Endodermal cell (in vitro differentiated cells): ENCODE measurements at places on chromosomes 7 and 10. TPM values are rescaled to one million over a fixed set of nuclear protein-coding genes. Genes with fewer than 3 reads are reported as not detected.
A peak's percentile ranks its signal among the peaks of the same experiment; 100 is the strongest.

Gene TFPI2
- 2.3 and 2.7 TPM in 2 replicates for total RNA-seq

Gene CYP26C1
- total RNA-seq: 0.35 and 0.43 TPM in 2 replicates

Gene WNT8B
- 0.13 TPM in 1 of 2 replicates, not detected in the other for total RNA-seq

Gene OR13A1
- 0.31 and 0.36 TPM in 2 replicates for total RNA-seq

Gene PKD1L1
- 0.09 to 0.27 TPM (median 0.13 TPM) in 3 replicates for total RNA-seq

Gene OPN4
- total RNA-seq: not detected in 3 replicates

GRCh38 chr10:89269433-89270152, 18.0 kb upstream of the LIPA start:
- no peak overlapping the region for H3K4me3 ChIP-seq
- H3K36me3 ChIP-seq: no peaks in the 10 kb centered on the region
- no peaks in the 10 kb centered on the region for H3K27me3 ChIP-seq
- no peak overlapping the region for H3K27ac ChIP-seq

DNA sequence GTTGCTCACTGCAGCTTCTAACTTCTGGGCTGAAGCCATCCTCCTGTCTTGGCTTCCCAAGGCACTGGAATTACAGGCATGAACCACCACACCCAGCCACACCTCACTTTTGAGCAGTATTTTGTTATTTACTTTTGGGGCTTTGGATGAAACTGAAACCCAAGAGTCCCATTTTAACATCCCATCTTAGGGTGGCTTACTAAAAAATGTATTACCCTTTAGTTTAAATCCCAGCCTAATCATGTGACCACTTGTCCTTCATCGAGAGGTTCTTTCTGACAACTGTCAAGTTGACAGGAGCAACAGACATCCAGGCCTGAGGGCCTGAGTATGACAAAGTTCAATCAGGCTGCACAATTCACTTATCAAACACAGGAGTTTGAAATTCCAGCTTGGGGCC, 33.6 kb downstream of the C10orf67 start:
- DNase-seq: no peak
- no peaks in the 10 kb centered on the region for H3K4me1 ChIP-seq
- H3K4me3 ChIP-seq: no peak overlapping the region
- peaks cover 4% of the 10 kb centered on the region for H3K27me3 ChIP-seq
- H3K36me3 ChIP-seq: no peaks in the 10 kb centered on the region

DNA sequence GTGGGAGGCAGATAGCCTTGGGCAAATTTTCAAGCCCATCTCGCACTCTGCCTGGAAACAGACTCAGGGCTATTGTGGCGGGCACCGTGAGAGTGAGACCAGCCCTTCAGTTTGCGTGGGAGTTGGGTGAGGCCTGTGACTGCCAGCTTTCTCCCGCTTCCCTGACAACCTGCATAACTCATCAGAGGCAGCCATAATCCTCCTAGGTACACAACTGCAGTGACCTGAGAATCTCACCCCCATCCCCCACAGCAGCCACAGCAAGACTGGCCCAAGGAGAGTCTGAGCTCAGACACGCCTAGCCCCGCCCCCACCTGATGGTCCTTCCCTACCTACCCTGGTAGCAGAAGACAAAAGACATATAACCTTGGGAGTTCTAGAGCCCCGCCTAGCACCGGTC, 275.4 kb downstream of the GRID1 start:
- peak; percentile 67 for DNase-seq
- no peak overlapping the region for H3K27ac ChIP-seq
- H3K4me3 ChIP-seq: no peak overlapping the region
- H3K36me3 ChIP-seq: no peaks in the 10 kb centered on the region
- H3K4me1 ChIP-seq: peaks cover 6% of the 10 kb centered on the region

DNA sequence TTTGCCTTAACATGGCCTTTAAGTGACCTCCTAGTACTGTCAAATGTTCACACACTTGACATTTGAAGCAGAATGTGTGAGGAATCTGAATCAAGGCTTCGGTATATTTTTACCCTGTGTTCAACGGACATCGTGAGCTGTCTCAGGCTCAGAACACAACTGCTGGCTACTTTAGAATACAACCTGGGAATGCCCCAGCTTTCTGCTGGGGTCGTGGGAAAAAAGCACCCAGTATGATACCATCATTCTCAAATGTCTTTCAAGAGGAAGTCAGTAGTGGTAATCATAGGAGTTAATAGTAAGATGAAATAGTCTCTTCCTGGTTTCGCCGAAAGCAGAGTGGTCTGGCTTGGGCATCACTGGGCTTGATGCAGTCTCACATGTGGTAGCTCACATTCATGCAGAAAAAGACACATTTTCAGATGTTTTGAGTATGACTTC, 67.2 kb downstream of the CREB5 start:
- no peaks in the 10 kb centered on the region for H3K27me3 ChIP-seq
- DNase-seq: no peak
- H3K4me1 ChIP-seq: peaks cover 3% of the 10 kb centered on the region

GRCh38 chr10:81007872-81008271, 470.2 kb downstream of the SH2D4B start:
- no peaks in the 10 kb centered on the region for H3K27me3 ChIP-seq
- H3K27ac ChIP-seq: no peak overlapping the region
- no peaks in the 10 kb centered on the region for H3K4me1 ChIP-seq
- no peak for DNase-seq
- H3K4me3 ChIP-seq: no peak overlapping the region

GRCh38 chr10:76774987-76775603, 862.5 kb downstream of the KCNMA1 start:
- no peaks in the 10 kb centered on the region for H3K27me3 ChIP-seq
- H3K36me3 ChIP-seq: no peaks in the 10 kb centered on the region
- DNase-seq: no peak
- H3K4me1 ChIP-seq: peaks cover 6% of the 10 kb centered on the region
- H3K27ac ChIP-seq: no peak overlapping the region
- H3K4me3 ChIP-seq: peak overlapping the region; percentile 5

GRCh38 chr10:33542752-33543505, 208.5 kb upstream of the NRP1 start:
- no peak for DNase-seq
- no peak overlapping the region for H3K27ac ChIP-seq
- H3K36me3 ChIP-seq: no peaks in the 10 kb centered on the region
- no peaks in the 10 kb centered on the region for H3K4me1 ChIP-seq
- H3K4me3 ChIP-seq: no peak overlapping the region
- no peaks in the 10 kb centered on the region for H3K27me3 ChIP-seq

DNA sequence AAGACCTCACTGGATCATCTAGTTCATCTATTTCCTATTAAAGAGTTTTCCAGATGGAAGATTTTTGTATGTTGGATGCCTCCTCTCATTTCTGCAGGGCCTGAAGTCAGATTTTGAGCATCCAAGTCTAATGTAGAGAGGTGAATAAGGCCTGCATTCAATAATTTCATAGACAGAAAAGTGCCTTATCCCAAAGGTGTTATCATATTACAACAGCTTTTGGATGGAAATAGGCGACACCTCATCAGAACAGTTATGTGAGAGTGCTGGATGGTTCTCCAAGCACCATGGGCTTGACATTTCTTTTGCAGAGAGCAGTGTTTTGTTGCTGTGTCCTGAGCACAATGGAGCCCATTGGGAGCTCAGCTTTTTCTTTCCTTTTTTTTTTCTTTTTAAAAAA, 162.4 kb upstream of the MEOX2 start:
- no peak for DNase-seq
- no peak overlapping the region for H3K4me3 ChIP-seq
- no peaks in the 10 kb centered on the region for H3K36me3 ChIP-seq
- H3K27me3 ChIP-seq: peaks cover 40% of the 10 kb centered on the region
- peaks cover 8% of the 10 kb centered on the region for H3K4me1 ChIP-seq

DNA sequence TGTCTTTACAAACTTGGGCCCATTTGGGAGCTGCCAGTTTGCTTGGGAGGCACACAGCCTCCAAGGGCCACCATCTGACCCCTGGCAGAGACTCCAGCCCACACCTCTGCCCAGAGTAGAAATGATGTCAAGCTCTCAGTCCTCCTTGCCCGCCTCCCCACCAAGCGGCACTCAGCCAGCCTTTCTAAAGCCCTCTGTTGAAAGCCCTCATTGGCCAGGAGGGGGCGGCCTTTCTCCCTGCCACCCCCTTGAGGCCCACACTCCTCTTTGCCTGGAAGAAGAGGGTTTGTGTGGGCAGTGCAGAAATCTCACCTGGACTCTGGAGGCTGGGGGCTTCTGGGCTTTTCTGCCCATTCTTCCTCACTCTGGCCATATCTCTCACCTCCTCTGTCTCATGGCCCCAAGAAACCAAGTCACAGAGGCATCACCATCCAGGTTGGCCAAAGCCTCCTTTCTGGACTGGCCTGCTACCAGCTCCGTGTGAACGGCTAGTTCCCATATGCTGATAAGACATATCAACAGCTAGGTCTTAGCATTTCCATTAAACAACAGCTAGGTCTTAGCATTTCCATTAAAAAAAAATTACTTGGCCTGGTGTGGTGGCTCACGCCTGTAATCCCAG, 36.1 kb downstream of the UBTD1 start:
- no peak overlapping the region for H3K27ac ChIP-seq
- no peaks in the 10 kb centered on the region for H3K4me1 ChIP-seq
- DNase-seq: peak; percentile 88
- no peaks in the 10 kb centered on the region for H3K36me3 ChIP-seq

DNA sequence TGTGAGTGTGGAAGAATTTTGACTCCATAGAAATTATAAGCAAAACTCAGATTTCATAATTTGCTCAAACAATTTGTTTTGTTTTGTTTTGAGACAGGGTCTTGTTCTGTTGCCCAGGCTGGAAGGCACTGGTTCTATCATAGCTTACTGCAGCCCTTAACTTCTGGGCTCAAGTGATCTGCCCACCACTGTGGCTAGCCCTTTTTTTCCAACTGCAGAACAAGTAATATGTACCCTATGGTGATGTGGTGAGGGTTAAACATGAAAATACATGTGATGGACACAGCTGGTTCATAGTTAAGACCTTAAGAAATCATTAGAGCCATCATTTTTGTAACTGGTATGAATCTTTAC, 31.1 kb downstream of the CSTF2T start:
- DNase-seq: no peak
- H3K27me3 ChIP-seq: no peaks in the 10 kb centered on the region
- H3K4me1 ChIP-seq: no peaks in the 10 kb centered on the region
- no peaks in the 10 kb centered on the region for H3K36me3 ChIP-seq
- H3K4me3 ChIP-seq: no peak overlapping the region

DNA sequence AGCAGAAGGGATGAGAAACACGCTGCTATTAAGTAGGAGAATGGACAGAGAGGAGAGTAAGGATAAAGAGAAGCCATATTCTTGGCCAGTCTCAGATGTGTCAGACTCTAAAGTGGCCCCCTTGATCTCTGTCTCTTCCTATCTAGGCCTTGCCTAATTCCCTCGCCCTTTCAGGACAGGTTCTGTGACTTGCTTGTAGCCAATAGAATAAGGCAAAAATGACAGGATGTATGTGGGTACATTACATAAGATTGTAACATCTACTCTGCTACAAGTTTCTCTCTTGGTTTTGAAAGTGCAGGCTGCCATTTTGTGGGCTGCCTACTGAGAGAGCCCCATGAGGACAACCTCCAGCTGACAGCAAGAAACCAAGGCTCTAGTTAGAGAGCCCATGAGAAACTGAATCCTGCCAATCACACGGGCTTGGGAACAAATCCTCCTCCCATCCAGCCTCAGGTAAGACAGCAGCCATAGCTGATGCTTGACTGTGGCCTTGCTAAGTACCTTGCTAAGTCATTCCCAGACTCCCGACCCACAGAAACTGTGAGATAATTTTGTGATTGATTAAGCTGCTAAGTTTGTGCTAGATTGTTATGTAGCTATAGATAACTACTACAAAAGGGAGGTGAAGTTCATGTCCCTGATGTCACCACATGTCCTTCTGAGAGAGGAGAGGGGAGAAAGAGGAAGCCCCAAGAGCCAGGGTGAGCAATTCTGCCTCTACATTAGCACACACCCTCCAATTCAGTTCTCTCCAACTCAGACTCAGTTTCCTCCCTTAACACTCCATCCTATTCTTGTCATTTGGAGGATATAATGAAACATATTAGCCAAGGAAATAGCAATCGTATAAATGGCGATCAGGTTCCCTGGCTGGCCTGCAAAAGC, 185.5 kb downstream of the SGMS1 start:
- H3K4me1 ChIP-seq: no peaks in the 10 kb centered on the region
- H3K27me3 ChIP-seq: no peaks in the 10 kb centered on the region
- H3K27ac ChIP-seq: no peak overlapping the region
- no peak for DNase-seq
- H3K4me3 ChIP-seq: no peak overlapping the region

DNA sequence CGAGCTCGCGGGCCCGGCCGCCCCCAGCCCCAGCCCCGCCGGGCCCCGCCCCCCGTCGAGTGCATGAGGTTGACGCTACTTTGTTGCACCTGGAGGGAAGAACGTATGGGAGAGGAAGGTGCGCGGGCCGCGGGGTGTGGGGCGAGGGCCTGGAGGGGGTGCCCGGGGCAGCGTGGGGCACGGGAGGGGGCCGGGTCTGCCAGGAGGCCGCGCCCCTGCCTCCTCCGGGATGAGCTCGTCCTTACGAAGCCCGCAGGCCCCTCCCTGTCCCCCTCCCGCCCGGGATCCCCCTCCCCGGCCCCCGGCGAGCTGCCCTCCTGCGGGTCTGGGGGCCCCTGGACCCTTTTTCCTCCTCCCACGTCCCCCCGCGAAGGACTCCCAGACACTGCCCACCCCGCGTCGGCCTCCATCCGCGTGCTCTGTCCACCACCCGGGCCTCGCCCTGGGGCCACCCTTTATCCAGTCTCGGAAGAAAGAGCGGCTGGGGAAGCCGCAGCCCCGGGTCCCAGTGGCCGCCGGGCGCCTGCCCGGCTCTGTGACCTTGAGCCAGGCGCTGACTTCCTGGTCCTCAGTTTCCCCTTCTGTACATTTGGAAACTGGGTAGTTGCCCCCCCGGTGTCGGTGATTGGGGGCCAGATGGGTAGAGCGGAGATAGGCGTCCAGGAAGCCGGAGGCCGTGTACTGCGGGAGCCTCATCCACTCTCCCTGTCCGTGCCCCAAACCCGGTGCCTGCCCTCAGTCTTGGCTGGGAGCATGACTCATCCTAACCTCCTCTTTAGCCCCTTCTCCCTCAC, 521 bp downstream of the LIMK1 start:
- DNase-seq: peak; percentile 77
- peak overlapping the region; percentile 84 for H3K4me3 ChIP-seq
- peaks cover 10% of the 10 kb centered on the region for H3K4me1 ChIP-seq
- H3K36me3 ChIP-seq: peaks cover 22% of the 10 kb centered on the region
- H3K27me3 ChIP-seq: no peaks in the 10 kb centered on the region
- H3K27ac ChIP-seq: no peak overlapping the region

DNA sequence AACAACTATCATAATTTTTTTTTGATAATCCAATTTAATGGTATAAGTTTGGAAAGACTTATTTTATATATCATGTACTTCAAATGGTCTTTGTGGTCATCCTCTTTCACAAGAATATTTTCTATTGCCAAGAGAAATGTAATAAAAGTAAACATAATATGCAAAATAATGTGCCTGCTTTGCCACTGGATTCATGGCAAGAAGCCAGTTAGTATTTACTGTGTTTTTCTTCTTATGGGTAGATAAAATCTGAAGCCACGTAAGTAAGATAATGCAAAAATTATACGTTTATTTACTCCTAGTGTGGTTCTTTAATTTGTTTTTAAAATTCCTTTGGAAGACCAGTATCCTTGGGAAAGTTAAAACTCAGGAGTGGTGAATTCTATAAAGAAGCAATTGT, 258.5 kb downstream of the ARL4A start:
- H3K27me3 ChIP-seq: no peaks in the 10 kb centered on the region
- no peak for DNase-seq
- peaks cover 7% of the 10 kb centered on the region for H3K4me1 ChIP-seq
- no peak overlapping the region for H3K27ac ChIP-seq

GRCh38 chr10:124306922-124307371, 111.8 kb downstream of the OAT start:
- no peaks in the 10 kb centered on the region for H3K4me1 ChIP-seq
- no peak overlapping the region for H3K27ac ChIP-seq
- no peak overlapping the region for H3K4me3 ChIP-seq
- H3K36me3 ChIP-seq: no peaks in the 10 kb centered on the region

- no peak overlapping the region for H3K27ac ChIP-seq
- H3K4me3 ChIP-seq: no peak overlapping the region
- DNase-seq: no peak
Observed at GRCh38 chr7:51265066-51265907, 51.3 kb downstream of the COBL start.
